ENCODE measurements at places on chromosomes 12 and 14. TPM values are rescaled to one million over a fixed set of nuclear protein-coding genes. Genes with fewer than 3 reads are reported as not detected.

ITGA7 gene
- total RNA-seq: 39.2 TPM

GRCh38 chr12:131025939-131026702 lies 72.4 kb downstream of the ADGRD1 start:
- peaks cover 5% of the 10 kb centered on the region for H3K27me3 ChIP-seq
- no peaks in the 10 kb centered on the region for H3K36me3 ChIP-seq
- no peak for DNase-seq

DNA sequence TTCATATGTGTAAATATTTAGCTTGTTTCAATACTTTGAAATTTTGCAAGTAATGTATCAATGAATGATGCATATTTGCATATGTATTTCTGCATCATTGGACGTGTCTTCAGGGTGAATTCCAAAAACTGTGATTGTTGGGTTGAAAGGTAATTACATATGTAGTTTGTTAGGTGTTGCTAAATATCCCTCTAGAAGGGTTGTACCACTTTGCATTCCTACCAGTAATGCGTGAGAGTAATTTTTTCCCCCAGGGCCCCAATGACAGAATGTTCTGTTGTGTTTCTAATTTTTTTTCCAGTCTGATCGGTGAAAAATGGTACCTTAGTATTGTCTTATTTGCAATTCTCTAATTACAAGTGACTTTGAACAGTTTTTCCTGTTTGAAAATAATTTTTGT lies 408.9 kb downstream of the NAV3 start:
- DNase-seq: no peak
- H3K36me3 ChIP-seq: no peaks in the 10 kb centered on the region
- no peak overlapping the region for H3K27ac ChIP-seq
- H3K4me3 ChIP-seq: no peak overlapping the region

MMP19 gene
- total RNA-seq: 0.48 TPM
